Sigmoid colon (tissue), 7 donors: ENCODE measurements at places on chromosomes 6 and 20. TPM values are rescaled to one million over a fixed set of nuclear protein-coding genes. Genes with fewer than 3 reads are reported as not detected.

DNA sequence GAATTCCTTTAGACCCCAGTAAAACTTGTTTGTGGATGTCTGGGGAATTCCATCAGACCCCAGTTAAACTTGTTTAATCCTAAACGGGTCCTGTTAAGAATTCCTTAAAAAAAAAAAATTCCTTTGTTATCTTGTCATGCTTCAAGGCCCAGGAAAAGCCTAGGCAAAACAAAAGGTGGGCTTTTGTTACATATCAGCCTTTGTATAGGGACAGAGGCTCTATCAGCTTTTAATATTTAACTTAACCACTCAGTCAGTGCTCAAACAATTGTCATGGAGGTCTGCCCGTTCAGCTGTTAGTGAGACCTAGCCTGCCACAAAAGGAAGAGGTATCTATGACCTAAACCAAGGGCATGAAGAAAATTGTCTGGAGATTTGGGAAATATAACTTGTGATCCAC, 53.1 kb downstream of the SLC22A1 start:
- H3K4me1 ChIP-seq = peaks cover 12% of the 10 kb centered on the region
- no peaks in the 10 kb centered on the region for H3K27me3 ChIP-seq
- H3K27ac ChIP-seq = no peak overlapping the region
- no peaks in the 10 kb centered on the region for H3K36me3 ChIP-seq
- no peak for DNase-seq

DNA sequence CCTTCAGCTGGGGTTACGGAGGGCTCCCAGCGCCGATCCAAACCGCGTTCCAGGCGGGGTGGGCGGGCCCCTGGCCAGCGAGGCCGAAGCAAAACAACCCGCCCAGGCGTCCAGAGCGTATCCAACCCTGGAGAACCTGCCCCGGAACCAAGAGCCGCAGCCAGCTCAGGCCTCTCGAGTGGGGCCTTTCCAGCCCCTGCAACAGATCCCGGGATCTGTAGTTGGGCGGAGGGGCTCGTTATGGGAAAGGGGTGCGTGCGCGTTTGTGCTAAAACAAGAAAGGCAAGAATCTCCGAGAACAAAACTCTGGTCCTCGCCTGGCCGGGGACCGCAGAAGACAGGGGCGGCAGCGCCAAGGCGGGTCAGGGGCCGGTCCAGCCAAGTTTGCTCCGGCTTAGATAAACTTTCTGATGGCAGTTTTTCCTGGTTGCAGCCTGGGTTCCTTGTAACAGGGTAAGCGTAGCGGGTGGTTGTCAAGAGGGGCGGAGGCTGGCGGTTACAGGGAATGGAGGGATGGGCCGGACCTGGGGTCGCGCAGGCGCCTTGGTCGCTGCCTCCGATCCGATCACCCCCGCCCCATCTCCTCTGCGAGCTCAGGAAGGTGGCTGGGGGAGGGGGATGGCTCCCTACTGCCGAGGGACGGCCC, 448 bp upstream of the RIN2 start:
- H3K27ac ChIP-seq = peak overlapping the region; percentile 95
- peaks cover 31% of the 10 kb centered on the region for H3K4me1 ChIP-seq
- no peaks in the 10 kb centered on the region for H3K36me3 ChIP-seq
- DNase-seq = peak; percentile 96
- H3K4me3 ChIP-seq = peak overlapping the region; percentile 93

DNA sequence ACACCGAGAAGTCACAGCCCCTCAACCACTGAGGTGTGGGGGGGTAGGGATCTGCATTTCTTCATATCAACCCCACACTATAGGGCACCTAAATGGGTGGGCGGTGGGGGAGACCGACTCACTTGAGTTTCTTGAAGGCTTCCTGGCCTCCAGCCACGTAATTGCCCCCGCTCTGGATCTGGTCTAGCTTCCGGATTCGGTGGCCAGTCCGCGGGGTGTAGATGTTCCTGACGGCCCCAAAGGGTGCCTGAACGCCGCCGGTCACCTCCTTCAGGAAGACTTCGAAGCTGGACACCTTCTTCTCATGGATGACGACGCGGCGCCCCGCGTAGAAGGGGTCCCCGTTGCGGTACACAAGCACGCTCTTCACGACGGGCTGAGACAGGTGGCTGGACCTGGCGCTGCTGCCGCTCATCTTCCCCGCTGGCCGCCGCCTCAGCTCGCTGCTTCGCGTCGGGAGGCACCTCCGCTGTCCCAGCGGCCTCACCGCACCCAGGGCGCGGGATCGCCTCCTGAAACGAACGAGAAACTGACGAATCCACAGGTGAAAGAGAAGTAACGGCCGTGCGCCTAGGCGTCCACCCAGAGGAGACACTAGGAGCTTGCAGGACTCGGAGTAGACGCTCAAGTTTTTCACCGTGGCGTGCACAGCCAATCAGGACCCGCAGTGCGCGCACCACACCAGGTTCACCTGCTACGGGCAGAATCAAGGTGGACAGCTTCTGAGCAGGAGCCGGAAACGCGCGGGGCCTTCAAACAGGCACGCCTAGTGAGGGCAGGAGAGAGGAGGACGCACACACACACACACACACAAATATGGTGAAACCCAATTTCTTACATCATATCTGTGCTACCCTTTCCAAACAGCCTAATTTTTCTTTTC, at the start of gene DCDC2:
Gene DCDC2, minus strand, starts transcription at position 724 of the 883 bp plus-strand sequence. Its CDS starts 309 bp downstream, at position 415.
- peak within 1 kb of the TSS; percentile 11 for H3K4me3 ChIP-seq
- no peaks in the 10 kb centered on the region for H3K36me3 ChIP-seq
- no peak within 1 kb of the TSS for H3K27ac ChIP-seq
- peaks cover 25% of the 10 kb centered on the region for H3K4me1 ChIP-seq
- DNase-seq = peak; percentile 64

DNA sequence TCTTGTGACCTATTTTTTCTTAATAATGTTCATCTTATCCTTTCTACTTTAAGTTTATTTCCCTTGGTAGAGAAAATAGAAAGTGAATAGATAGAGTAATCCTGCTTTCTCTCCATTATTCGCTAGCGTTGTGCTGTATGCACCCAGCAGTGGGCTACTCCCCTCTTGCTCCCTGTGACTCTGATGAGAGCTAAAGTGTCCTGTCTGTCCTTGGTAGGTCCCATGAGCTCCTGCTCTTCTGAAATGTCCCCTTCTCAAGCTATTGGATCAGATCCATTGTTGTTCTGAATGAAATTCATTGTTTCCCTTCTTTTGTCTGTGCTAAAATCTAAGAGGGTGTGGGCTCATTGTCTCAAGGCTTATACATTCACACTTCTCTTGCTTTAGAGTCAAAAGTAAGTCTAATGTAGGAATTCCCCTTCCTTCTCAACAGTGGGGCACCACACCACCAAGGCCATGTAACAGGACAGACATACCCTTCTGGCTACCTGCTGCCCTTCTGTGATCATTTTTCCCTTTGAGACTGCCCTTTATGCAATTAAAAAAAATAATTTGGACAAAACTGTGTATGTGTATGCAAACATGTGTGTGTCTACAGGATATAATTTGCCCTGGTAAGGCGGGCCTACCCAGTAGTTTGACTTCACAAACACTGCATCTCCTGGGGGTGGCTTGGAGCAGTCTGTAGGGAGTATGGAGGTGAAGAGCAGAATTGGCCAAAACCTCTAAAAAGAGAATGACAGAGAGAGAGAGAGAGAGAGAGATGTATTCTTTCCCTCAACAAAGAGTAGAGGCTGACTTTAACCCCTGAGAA, 167.0 kb upstream of the MYLIP start:
- no peaks in the 10 kb centered on the region for H3K27me3 ChIP-seq
- no peak overlapping the region for H3K4me3 ChIP-seq
- DNase-seq = no peak

- H3K4me3 ChIP-seq = no peak overlapping the region
- DNase-seq = no peak
- no peak overlapping the region for H3K27ac ChIP-seq
- no peaks in the 10 kb centered on the region for H3K4me1 ChIP-seq
- no peaks in the 10 kb centered on the region for H3K27me3 ChIP-seq
These were observed 270.7 kb upstream of the ADGRB3 start for GRCh38 chr6:68364271-68364805.

The MUCL3 gene
- not detected for total RNA-seq

The BTN3A1 gene
- total RNA-seq = 13.0 TPM

The GCM1 gene
- total RNA-seq = not detected

DNA sequence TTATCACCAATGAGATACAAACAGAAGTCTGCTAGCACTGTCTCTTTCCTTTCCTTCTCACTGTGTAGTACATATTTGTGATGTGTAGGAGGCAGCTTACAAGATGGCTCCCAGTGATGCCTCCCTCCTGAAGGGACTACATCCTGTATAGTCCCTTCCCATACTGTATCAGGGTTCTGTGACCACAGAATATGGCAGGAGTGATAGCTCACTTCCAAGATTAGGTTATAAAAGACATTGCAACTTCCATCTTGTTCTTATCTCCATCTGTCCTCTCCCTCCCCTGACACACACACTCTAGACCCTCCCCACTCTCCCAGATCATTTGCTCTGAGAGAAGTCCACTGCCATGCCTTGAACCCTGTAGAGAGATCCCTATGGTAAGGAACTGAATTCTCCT, 38.0 kb downstream of the SESN1 start:
- no peak overlapping the region for H3K27ac ChIP-seq
- H3K36me3 ChIP-seq = no peaks in the 10 kb centered on the region
- DNase-seq = no peak
- no peaks in the 10 kb centered on the region for H3K27me3 ChIP-seq
- peaks cover 50% of the 10 kb centered on the region for H3K4me1 ChIP-seq

The PLCB1 gene
- 109 TPM for total RNA-seq

The SNHG17 gene
- total RNA-seq = 18.1 TPM

GRCh38 chr6:123806561-123806960, 2.9 kb downstream of the NKAIN2 start:
- H3K4me3 ChIP-seq = no peak overlapping the region
- H3K27ac ChIP-seq = no peak overlapping the region
- peaks cover 5% of the 10 kb centered on the region for H3K27me3 ChIP-seq
- no peak for DNase-seq
- H3K36me3 ChIP-seq = no peaks in the 10 kb centered on the region
- peaks cover 12% of the 10 kb centered on the region for H3K4me1 ChIP-seq

The HCK gene
- total RNA-seq = 8.6 TPM

DNA sequence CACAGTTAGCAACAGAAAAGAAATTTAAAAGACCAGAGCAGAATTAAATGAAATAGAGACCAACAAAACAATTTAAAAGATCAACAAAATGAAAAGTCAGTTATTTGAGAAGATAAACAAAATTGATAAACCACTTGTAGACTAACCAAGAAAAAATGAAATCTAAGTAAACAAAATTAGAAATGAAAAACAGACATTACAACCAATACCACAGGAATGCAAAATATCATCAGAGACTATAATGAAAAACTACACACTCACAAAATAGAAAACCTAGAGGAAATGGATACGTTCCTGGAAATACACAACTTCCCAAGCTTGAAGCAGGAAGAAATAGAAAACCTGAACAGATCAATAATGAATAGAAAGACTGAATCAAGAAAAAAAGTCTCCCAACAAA, 97.8 kb downstream of the WDR27 start:
- no peaks in the 10 kb centered on the region for H3K4me1 ChIP-seq
- H3K4me3 ChIP-seq = no peak overlapping the region

- no peaks in the 10 kb centered on the region for H3K36me3 ChIP-seq
- peak overlapping the region; percentile 96 for H3K27ac ChIP-seq
- peaks cover 24% of the 10 kb centered on the region for H3K4me1 ChIP-seq
- peak overlapping the region; percentile 94 for H3K4me3 ChIP-seq
These were observed 588 bp upstream of the NCOA3 start for GRCh38 chr20:47501116-47501481.

- H3K4me3 ChIP-seq = no peak overlapping the region
- DNase-seq = no peak
- no peaks in the 10 kb centered on the region for H3K4me1 ChIP-seq
- no peak overlapping the region for H3K27ac ChIP-seq
These were observed 34.0 kb upstream of the TRAM2 start for GRCh38 chr6:52610745-52611355.

The DNAH8 gene
- total RNA-seq = not detected

DNA sequence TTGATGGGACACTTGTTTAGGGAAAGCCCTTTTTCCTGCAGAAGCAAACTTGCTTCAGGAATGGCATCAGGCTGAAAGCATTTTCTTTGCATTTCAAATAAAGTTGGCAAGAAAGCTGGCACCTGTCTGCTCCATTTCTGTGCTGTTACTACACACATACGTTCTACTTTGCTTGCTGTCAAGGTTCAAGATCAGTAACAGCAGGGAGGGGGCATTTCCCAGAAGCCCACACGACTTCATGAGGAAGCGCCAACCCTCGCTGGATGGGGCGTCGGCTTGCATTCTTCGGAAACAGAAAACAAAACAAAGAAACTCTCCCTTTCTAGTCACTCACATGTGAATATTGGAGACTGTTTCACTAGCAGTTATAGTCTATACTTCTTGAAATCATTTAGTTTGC, 46.4 kb downstream of the AKAP12 start:
- H3K36me3 ChIP-seq = no peaks in the 10 kb centered on the region
- no peak overlapping the region for H3K4me3 ChIP-seq
- DNase-seq = peak; percentile 48
- H3K4me1 ChIP-seq = no peaks in the 10 kb centered on the region
- H3K27ac ChIP-seq = peak overlapping the region; percentile 88

The JPH2 gene
- total RNA-seq = 166 TPM

The OR12D2 gene
- not detected for total RNA-seq

The TFAP2A gene
- total RNA-seq = 0.28 TPM

- H3K36me3 ChIP-seq = no peaks in the 10 kb centered on the region
- H3K4me3 ChIP-seq = no peak overlapping the region
- no peaks in the 10 kb centered on the region for H3K27me3 ChIP-seq
- no peak overlapping the region for H3K27ac ChIP-seq
These were observed 201.3 kb upstream of the BTBD3 start for GRCh38 chr20:11716239-11716944.

The SIRPG gene
- not detected for total RNA-seq

- no peak overlapping the region for H3K27ac ChIP-seq
- DNase-seq = no peak
- peaks cover 13% of the 10 kb centered on the region for H3K4me1 ChIP-seq
- peaks cover 76% of the 10 kb centered on the region for H3K36me3 ChIP-seq
- H3K27me3 ChIP-seq = no peaks in the 10 kb centered on the region
- no peak overlapping the region for H3K4me3 ChIP-seq
These were observed 32.2 kb downstream of the EIF2S2 start for GRCh38 chr20:34079818-34080217.

The PREP gene
- total RNA-seq = 20.1 TPM

- no peak overlapping the region for H3K4me3 ChIP-seq
- no peak overlapping the region for H3K27ac ChIP-seq
- H3K27me3 ChIP-seq = no peaks in the 10 kb centered on the region
- DNase-seq = no peak
- H3K36me3 ChIP-seq = no peaks in the 10 kb centered on the region
- H3K4me1 ChIP-seq = no peaks in the 10 kb centered on the region
These were observed 50.7 kb downstream of the OPN5 start for GRCh38 chr6:47832386-47833100.

DNA sequence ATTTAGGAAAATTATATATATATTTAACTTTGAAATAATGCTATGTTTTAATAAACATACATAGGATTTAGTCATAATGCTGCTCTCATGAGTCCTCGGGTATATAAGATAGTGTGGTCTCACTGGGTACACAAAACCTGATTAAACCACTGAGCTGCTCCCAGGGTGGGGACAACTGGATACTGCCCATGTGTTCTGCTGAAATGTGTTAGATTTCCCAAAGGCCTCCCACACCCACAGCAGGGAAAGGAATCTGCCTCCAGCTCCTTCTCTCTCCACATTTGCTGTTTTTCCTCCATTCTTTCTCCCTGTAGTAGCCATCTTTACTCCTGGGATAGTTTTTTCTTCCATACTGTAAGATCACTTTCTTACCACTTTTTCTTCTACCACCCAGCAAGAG, 69.2 kb upstream of the TRAF3IP2 start:
- H3K27ac ChIP-seq = no peak overlapping the region
- no peak for DNase-seq
- H3K27me3 ChIP-seq = no peaks in the 10 kb centered on the region
- H3K4me1 ChIP-seq = no peaks in the 10 kb centered on the region
- no peaks in the 10 kb centered on the region for H3K36me3 ChIP-seq
- no peak overlapping the region for H3K4me3 ChIP-seq
